Aorta (tissue), 5 donors: ENCODE measurements at places on chromosomes 3 and 15. TPM values are rescaled to one million over a fixed set of nuclear protein-coding genes. Genes with fewer than 3 reads are reported as not detected.

DNA sequence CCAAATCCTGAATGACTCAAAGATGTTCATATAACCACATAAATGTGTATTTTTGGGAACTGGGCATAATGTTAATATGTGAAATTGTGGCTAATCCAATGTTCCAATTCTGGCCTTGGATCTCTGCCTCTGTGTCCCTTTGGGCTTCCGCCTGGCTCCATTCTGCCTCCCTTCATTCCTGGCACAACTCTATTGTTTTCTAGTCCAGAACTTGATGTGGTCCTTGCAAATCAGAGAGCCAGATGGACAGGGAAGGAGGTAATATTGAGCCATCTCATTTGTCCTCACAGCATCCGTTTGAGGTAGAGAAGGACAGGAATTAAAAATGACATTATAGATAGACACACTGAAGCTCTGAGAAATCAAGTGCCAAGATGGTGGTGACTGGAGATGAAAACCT lies 355.7 kb upstream of the TBL1XR1 start:
- H3K4me1 ChIP-seq, result peaks cover 6% of the 10 kb centered on the region
- no peaks in the 10 kb centered on the region for H3K36me3 ChIP-seq
- peak overlapping the region; percentile 23 for H3K27ac ChIP-seq
- no peak overlapping the region for H3K4me3 ChIP-seq

DNA sequence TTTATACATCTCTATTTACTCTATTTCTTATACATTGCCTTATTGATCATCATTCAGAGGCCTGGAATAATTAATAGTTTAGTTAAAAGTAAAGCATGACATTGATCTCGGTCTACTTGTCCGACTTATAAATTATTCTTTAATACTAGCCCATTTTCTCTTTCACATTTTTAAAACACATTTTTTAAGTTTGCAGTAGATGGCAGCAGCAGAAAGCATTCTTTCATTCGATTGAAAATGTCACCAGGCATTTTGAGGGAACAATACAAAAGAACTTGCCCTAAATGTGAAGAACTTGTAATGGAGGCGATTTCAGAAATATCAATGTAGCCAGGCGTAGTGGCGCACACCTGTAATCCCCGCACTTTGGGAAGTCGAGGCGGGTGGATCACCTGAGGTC lies 15.5 kb upstream of the MAP3K13 start:
- no peak overlapping the region for H3K4me3 ChIP-seq
- no peak for DNase-seq
- H3K36me3 ChIP-seq, result no peaks in the 10 kb centered on the region
- H3K27ac ChIP-seq, result no peak overlapping the region

GRCh38 chr15:80934761-80935221 lies 54.8 kb downstream of the MESD start:
- H3K27ac ChIP-seq, result no peak overlapping the region
- DNase-seq, result no peak
- no peaks in the 10 kb centered on the region for H3K4me1 ChIP-seq
- H3K27me3 ChIP-seq, result no peaks in the 10 kb centered on the region
- H3K4me3 ChIP-seq, result no peak overlapping the region

DNA sequence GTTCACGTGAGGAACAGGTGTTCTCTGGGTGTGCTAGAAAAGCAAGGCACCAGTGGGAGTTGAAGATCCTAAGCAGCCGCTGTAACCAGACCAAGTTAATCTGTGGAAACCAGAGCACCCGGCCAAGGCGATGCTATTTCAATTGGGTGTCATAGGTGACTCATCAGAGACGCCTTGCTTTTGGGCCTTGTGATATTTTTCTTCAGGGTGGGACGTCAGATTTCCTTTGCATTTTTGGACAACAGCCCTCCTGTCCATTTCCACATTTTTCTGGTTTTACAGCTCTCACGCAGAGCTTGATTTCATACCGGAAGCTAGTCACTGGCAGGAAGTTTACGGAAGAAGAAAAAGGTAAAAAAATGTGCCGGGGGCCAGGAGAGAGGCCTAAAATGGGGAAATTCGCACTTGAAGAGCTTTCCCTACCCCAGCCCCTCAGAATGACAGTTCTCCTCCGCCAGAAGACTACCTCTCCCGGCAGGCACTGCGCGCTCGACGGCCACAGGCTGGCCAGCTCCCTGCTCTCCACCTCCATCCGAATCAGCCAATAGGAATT lies 471 bp upstream of the KBTBD8 start:
- H3K4me1 ChIP-seq, result no peaks in the 10 kb centered on the region
- H3K27me3 ChIP-seq, result no peaks in the 10 kb centered on the region
- H3K27ac ChIP-seq, result no peak overlapping the region
- H3K4me3 ChIP-seq, result no peak overlapping the region
- no peaks in the 10 kb centered on the region for H3K36me3 ChIP-seq
- DNase-seq, result no peak

GRCh38 chr3:101892648-101893047 lies 43.3 kb downstream of the NFKBIZ start:
- H3K27me3 ChIP-seq, result no peaks in the 10 kb centered on the region
- H3K27ac ChIP-seq, result no peak overlapping the region
- no peak overlapping the region for H3K4me3 ChIP-seq
- no peak for DNase-seq
- no peaks in the 10 kb centered on the region for H3K4me1 ChIP-seq

DNA sequence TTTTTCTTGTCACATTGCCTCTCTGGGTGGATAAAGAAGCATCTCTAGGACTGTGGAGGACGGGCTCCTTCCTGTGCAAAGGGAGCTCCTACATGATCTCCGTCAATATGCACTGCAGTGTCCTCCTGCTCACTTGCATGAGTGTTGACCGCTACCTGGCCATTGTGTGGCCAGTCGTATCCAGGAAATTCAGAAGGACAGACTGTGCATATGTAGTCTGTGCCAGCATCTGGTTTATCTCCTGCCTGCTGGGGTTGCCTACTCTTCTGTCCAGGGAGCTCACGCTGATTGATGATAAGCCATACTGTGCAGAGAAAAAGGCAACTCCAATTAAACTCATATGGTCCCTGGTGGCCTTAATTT lies 478 bp downstream of the GPR15 start:
- no peaks in the 10 kb centered on the region for H3K27me3 ChIP-seq
- no peak overlapping the region for H3K4me3 ChIP-seq
- H3K36me3 ChIP-seq, result no peaks in the 10 kb centered on the region

GRCh38 chr3:191008074-191008473 lies 145.6 kb upstream of the GMNC start:
- H3K4me3 ChIP-seq, result no peak overlapping the region
- H3K36me3 ChIP-seq, result no peaks in the 10 kb centered on the region
- H3K27me3 ChIP-seq, result no peaks in the 10 kb centered on the region
- H3K27ac ChIP-seq, result no peak overlapping the region
- DNase-seq, result no peak
- no peaks in the 10 kb centered on the region for H3K4me1 ChIP-seq

- no peaks in the 10 kb centered on the region for H3K27me3 ChIP-seq
- DNase-seq, result no peak
- H3K27ac ChIP-seq, result no peak overlapping the region
- H3K4me3 ChIP-seq, result no peak overlapping the region
Measured at GRCh38 chr3:23668430-23668904, 137.3 kb upstream of the UBE2E1 start.

DNA sequence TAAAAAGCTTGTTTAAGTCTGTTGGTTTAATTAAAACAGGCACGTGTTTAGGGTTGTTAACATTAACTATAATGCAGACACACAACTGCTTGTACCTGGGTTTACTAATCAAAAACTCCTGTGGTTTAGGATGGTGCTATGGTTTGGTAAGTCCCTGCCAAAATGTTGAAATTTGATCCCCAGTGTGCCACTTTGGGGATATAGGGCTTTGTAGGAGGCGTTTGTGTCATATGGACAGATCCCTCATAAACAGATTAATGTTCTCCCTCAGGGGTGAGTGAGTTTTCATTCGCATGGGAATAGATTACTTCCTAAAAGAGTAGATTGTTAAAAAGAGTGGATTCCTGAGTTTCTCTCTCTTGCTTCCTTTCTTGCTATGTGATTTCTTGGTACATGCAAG lies 18.7 kb upstream of the GK5 start:
- no peak overlapping the region for H3K27ac ChIP-seq
- DNase-seq, result no peak
- no peaks in the 10 kb centered on the region for H3K4me1 ChIP-seq
- no peaks in the 10 kb centered on the region for H3K36me3 ChIP-seq
- no peak overlapping the region for H3K4me3 ChIP-seq

- H3K4me3 ChIP-seq, result no peak overlapping the region
- H3K36me3 ChIP-seq, result no peaks in the 10 kb centered on the region
- H3K4me1 ChIP-seq, result no peaks in the 10 kb centered on the region
- DNase-seq, result no peak
- no peaks in the 10 kb centered on the region for H3K27me3 ChIP-seq
Measured at GRCh38 chr3:123804676-123805075, 79.5 kb downstream of the MYLK start.

- no peaks in the 10 kb centered on the region for H3K27me3 ChIP-seq
- H3K27ac ChIP-seq, result no peak overlapping the region
- DNase-seq, result no peak
- no peaks in the 10 kb centered on the region for H3K36me3 ChIP-seq
Measured at GRCh38 chr15:48696627-48697312, 51.3 kb upstream of the FBN1 start.

DNA sequence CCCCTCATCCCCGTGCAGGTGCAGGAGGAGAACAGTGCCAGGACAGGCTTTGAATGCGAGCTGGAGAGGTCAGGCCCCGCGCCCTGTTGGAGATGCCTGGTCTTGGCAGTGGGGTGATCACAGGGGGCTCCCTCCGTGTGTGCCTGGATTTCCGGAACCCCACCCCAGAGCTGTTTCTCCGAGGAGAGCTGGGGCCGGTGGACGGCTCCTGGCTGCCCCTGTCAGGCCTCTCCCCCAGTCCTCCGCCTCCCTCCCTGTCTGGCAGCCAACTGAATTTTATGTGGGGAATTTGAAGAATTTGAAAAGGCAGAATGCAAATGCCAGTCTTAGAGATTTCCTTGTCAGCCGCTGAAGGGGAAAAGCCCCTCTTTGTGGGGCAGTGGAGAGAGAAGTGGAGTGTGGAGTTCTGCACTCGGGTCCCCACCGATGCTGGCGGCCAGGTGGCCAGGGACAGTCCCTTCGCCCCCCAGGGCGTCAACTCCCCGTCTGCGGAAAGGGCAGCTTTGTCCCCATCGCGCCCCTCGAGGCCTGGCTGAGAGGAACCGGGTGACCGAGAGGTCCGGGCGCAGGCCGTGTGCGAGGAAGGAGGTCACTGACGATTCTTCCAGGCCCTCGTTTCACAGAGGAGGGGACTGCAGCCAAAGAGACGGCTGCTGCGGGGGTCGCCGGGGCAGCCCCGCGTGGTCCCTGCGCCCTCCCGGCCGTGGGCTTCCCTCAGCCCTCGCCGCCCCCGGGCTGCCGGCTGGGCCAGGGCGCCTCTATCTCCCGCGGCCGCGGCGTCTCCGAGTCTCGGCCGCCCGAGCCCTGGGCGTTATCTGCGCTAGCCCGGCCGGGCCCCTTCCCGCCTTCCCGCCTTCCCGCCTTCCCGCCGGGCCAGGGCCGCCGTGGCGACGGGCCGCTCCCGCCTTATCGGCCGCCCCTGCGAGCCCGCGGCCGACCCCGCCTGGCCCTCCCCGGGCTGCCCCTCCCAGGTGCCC lies 56.0 kb upstream of the LCTL start:
- no peaks in the 10 kb centered on the region for H3K36me3 ChIP-seq
- H3K27ac ChIP-seq, result no peak overlapping the region
- H3K27me3 ChIP-seq, result no peaks in the 10 kb centered on the region
- H3K4me1 ChIP-seq, result no peaks in the 10 kb centered on the region
- H3K4me3 ChIP-seq, result no peak overlapping the region

- H3K36me3 ChIP-seq, result no peaks in the 10 kb centered on the region
- H3K4me3 ChIP-seq, result no peak overlapping the region
- no peak for DNase-seq
- no peaks in the 10 kb centered on the region for H3K27me3 ChIP-seq
- peaks cover 3% of the 10 kb centered on the region for H3K4me1 ChIP-seq
Measured at GRCh38 chr3:124037326-124037725, 45.4 kb upstream of the ROPN1 start.

DNA sequence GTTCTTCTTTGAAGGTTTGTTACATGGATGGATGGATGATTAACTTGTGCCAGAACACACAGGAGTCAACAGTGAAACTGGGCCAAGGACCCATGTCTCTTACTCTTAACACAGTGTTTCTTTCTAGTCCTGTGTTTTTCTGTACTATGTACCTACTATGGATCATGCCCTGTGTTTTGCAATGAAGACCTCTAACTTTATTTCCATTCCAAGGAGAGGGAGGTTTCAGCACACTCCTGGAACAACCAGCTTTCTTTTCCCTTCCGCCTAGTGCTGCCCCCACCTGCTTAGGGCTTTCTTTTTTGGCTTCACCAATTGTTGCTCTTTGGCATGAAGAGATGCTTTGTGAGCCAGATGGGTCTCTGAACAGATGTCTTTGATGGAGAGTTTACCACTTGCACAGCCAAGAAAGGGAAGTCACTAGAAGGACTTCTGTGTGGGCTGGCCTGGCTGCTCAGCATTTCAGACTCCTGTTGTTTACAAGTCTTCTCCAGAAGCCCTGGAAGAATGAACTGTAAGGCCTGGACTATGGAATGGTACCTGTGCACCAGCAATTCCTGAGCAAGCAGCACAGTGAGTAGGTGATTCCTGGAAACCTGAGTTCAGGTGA lies 44.5 kb downstream of the SNAPC5 start:
- H3K27me3 ChIP-seq, result no peaks in the 10 kb centered on the region
- H3K27ac ChIP-seq, result no peak overlapping the region

DNA sequence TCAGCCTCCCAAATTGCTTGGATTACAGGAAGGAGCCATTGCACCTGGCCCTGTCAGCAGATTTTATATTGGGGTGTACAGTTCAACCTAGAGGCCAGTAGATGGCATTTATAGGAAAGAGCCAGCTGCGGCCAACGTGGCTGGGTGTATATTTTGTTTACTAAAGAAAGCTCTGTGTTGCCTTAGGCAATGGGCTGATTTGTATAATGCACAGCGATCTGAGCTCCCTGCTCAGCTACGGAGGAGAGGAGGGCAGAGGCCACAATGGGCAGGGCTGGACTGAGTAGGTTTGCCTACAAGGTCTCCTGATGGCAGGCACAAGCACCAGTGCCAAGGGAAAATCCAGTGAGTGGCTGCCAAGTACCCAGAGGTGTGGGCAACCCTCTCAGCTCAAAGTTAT lies 282.4 kb downstream of the ARPP21 start:
- no peak overlapping the region for H3K4me3 ChIP-seq
- no peaks in the 10 kb centered on the region for H3K4me1 ChIP-seq
- no peak for DNase-seq

The NDN gene
- 52.4 TPM for total RNA-seq

The TTC21A gene
- total RNA-seq, result 3.6 TPM

The STAB1 gene
- total RNA-seq, result 651 TPM

The ATP10A gene
- total RNA-seq, result 19.9 TPM

The C3orf85 gene
- not detected for total RNA-seq

The FSD2 gene
- total RNA-seq, result not detected

The SLC35G2 gene
- 7.5 TPM for total RNA-seq
